ENCODE measurements at places on chromosomes 13 and 19.

GRCh38 chr13:44354884-44355283, 18.7 kb upstream of the SERP2 start:
- DNase-seq, result no peak

GRCh38 chr19:53504885-53505284, 33.1 kb upstream of the ZNF331 start:
- no peak for DNase-seq

- no peak for DNase-seq
Observed at GRCh38 chr13:23656637-23657371, 86.6 kb downstream of the TNFRSF19 start.

DNA sequence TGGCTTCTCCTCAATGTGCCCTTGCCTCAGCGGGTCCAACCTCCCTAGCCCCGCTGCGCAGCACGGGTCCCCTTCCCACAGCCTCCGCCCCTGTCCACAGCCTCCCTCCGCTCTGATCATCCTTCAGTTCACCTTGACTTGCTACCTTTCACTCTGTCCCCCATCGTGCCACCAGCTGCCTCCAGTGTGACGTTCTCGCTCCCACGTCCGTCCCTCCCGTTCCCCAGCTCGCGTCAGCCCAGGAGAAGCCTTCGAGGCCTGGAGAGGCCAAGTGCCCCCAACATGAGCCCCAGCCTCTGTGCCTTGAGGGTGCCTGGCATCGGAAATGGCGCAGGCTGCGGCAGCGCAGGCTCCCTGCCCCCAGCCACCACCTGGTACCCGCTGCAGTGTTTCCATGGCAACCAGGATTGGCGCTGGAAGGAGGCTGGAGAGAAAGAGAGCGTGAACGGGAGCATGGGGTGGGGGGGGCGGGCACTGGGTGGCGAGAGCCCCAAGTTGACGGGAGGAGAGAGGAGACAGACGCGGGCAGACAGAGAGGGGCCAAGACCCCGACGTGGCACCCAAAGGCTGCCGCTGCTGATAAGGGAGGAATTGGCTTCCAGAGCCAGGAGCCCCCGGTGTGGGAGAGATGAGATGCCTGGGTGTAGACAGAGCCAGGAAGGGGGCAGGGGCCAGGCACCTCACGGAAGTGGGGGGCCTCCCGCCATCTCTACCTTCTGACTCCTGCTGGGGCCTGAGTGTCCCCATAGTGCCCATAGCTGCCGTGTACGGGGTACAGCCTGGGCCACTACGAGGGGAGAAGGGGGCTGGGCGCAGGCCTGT, 844 bp upstream of the ASPDH start:
- DNase-seq, result no peak

DNA sequence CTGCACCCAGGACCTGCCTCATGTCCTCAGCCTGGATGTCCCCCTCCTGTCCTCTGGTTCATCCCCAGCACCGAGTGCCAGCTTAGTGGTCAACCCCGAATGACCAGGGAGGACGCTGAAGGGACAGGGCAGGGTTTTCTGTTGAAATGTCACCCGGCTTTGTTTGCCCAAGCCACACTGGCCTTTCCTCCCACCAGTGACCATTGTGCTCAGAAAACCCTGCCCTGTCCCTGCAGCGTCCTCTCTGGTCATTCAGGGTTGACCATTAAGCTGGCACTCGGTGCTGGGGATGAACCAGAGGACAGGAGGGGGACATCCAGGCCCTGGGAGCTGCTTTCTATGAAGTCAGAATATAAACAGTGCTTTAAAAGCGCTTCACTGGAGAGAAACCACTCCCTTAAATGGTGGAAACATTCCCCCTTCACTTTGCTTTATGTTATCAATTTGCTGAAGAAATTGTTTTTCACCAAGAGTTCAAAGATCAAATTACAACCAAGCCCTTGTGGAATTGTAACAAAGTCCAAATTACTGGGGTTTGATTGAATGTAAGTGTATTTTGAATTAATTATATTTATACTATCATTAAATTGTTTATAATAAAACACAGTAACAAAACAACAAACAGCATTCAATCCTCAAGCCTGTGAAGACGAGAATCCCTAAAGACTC, 21.4 kb downstream of the CARS2 start:
- DNase-seq, result no peak

DNA sequence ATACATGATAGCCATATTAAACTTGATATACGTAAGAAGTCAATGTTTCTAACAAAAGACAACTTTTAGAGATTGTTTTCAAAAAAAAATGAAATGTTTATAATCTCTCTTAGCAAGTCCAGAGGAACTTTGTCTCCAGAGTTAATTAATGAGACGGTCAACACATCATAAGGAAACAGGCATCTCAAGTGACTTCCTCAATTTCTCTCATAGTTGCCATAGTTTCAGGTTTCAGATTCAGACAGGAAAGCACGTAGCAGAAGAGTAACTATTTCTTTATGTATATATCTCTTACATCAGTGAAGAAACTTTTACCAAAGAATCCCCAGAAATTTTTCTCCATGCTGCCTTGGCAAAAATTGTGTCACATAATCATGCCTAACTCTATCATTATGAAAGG, 159.6 kb upstream of the ATXN8OS start:
- DNase-seq, result peak; percentile 16

- no peak for DNase-seq
Observed at GRCh38 chr13:32431361-32431760, 3.4 kb upstream of the N4BP2L1 start.

DNA sequence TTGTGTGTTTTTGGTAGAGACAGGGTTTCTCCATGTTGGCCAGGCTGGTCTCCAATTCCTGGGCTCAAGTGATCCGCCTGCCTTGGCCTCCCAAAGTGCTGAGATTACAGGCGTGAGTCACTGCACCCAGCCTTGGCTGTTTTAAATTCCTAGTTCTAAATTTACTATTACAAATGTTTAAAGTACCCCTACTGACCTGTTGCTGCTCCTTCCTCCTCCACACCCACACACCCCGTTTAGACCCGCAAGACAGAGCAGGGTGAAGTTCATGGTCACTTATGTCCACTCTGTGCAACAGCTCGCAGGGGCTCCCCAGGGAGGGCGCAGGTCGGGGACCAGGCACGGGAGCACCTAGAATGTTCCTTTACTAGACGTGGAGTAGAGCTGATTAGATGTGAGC, 28.7 kb downstream of the TMEM161A start:
- no peak for DNase-seq

DNA sequence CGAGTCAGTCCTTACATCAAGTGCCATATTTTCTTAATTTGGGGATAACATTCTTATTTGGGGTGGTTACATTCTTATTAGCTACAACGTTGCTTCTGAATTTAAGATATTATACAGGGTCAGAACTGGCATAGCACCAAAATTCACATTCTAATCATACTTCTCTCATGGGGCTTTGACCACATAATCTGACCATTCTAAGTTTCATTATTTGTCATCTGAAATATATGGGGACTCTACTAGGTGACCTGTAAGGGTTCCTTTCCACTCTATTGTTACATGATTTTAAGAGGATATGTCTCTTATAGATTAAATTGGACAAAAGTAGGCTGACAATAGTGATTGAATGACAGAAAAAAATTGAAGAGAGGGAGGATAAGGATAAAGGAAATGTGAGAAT, 536.5 kb downstream of the KCTD12 start:
- DNase-seq, result no peak

DNA sequence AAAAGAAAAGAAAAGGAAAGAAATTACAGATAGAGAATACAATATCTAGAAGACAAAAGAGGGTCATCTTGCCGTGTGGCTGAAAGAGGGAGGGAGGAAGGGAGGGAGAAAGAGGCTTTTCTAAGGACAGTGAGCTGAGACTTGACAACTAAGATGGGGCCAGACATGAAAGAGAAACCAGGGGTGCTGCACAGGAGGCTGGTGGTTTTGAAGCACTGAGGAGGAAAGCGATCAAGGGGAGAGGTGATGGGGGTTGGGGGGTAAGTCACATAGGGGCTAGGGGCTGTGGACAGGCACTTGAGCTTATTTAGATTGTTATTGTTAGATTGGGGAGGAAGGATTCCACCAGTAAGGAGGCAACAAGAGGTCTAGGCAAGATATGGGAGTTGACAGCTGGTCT, 17.3 kb downstream of the PNPLA6 start:
- DNase-seq, result no peak

- DNase-seq, result no peak
Observed at GRCh38 chr13:47481536-47481935, 519.5 kb downstream of the SUCLA2 start.

GRCh38 chr13:91357613-91358386, 10.3 kb downstream of the MIR17HG start:
- DNase-seq, result no peak

DNA sequence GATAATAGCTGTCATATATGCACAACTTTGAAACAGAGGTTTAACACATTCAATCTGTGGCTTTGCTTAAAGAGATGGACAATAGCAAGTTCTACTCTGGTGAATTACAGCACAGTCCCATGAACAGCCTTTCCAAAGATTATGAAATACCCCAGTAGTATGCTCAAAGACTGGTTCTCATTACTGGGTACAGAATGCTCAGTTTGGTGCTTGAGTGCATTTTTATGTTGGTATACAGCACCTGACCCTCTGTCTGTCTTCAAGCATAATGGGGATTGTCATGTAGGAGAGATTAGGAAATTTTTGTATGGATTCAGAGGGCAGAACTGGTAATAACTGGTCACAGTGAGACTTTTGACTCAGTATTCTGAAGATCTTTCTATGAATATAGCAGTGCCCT, 7.6 kb downstream of the LMO7 start:
- DNase-seq, result no peak

- no peak for DNase-seq
Observed at GRCh38 chr13:76663592-76664335, 222.4 kb downstream of the KCTD12 start.

DNA sequence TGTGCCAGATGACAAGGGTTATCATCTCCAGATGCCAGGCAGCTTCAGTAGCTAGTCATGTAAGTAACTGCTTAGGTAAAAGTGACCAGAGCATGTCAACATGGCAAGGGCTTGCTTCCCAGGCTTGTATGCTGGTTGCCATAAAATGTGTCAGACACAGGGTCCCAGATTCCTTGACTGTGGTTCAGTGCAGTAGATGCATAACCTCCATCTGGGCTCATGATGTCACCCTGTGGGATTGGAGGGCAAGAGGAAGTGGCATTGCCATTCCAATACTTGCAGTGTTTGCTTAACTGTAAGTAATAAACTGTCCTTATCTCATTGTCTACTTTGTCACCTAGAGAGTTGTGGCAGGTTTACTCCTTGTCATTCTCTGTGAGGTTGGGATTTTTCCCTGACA, 226.8 kb downstream of the PCDH17 start:
- no peak for DNase-seq

- peak; percentile 82 for DNase-seq
Observed at GRCh38 chr19:49331616-49332055, 3.6 kb upstream of the CD37 start.

DNA sequence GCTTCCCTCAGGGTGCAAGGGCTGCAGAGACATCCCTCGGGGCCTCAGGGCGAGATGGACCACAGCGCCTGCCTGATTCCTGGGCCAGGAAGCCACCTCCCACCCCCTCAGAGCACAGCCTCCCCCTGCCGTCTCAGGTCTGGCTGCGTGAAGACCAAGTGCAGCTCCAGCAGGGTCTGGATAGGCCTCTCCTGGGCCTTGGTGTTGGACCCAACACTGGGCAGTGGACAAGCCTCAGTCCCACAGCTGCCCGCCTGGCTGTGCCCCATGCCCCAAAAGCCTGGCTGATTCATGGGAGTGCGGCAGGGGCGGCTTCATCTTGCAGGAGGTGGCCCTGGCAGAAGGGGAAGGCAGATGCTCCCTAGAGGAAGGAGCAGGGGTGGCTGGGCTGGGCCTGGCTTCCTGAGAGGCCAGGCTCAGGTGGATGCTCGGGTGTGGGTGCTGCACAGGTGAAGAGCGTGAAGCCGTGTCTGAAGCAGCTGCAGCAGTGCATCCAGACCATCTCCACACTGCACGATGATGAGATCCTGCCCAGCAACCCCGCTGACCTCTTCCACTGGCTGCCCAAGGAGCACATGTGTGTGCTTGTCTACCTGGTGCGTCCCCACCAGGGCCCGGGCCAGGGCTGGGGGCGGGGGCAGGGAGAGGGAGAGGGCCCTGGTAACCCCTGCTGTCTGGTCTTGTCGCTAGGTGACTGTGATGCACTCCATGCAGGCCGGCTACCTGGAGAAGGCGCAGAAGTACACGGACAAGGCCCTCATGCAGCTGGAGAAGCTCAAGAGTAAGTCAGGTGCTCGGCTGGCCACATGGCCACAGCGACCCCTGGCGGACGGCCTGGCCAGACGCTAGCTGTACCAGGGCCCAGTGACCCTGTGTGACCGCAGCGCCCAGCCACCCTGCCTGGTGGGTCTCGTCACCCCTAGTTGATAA, 21.7 kb downstream of the MAU2 start:
- DNase-seq, result peak; percentile 63

DNA sequence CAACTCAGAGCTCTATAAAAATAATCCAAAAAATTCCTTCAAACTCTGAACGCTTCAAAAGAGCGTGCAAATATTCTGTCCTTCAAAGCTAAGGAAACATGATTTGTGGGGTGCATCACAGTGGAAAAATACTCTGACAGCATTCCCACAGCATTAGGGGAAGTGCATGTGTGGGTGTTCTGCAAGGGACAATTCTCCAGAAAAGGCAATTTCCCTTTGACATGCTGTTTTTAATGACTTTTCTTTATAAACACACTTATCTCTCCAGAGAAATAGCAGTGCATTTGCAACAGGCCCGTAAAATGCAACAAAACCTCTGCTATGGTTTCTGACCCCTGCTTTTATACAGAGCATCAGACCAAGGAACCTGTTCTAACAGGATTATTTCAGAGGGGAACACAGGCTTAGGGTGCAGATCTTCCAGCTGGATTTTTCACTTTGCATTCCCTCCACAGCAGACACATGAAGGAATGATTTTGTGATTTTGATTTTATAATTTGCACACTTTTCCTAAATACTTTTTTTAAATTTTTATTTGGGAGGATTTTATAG, 42.6 kb downstream of the KL start:
- no peak for DNase-seq

DNA sequence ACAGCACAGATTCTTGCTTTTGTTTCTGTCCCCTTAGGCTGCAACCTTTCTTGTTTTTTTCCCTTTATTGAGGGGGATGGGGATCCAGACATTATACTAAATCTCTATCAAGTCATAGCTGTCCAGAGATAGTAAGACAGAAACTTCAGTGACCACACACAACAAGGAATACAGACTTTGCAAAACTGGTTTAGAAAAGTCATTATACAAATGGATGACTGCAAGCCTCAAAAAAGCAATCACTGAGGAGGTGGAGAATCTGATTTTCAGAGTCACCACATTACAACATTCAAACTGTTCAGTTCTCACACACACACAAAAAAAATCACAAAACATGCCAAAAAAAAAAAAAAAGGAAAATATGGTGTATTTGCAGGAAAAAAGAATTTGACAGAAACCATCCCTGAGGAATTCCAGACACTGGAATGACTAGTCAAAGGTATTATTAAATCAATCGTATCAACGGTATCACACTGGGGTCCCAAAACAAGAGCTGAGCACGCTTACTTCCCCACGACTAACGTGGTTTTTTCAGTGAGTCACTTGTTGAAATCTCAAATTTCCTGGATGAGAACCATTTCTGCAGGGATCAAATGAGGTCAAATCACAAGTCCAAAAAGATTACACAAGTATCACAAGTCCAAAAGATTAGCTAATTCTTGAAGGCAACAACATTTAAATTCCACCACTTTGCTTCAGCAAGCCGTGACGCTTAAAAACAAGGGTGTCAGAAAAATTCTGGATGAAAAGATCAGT, 41.2 kb downstream of the USP12 start:
- peak; percentile 44 for DNase-seq

- no peak for DNase-seq
Observed at GRCh38 chr13:30406779-30407416, 15.4 kb upstream of the UBE2L5 start.

All from kidney tubule cell (primary cell).